ENCODE measurements at places on chromosomes 2 and 18.
A peak's percentile ranks its signal among the peaks of the same experiment; 100 is the strongest.

- no peak for DNase-seq
- no peaks in the 10 kb centered on the region for H3K27me3 ChIP-seq
- peak overlapping the region; percentile 75 for H3K27ac ChIP-seq
- H3K4me3 ChIP-seq, result no peak overlapping the region
- peaks cover 78% of the 10 kb centered on the region for H3K4me1 ChIP-seq
Observed at GRCh38 chr2:190529486-190530247, 4.9 kb downstream of the NEMP2 start.

DNA sequence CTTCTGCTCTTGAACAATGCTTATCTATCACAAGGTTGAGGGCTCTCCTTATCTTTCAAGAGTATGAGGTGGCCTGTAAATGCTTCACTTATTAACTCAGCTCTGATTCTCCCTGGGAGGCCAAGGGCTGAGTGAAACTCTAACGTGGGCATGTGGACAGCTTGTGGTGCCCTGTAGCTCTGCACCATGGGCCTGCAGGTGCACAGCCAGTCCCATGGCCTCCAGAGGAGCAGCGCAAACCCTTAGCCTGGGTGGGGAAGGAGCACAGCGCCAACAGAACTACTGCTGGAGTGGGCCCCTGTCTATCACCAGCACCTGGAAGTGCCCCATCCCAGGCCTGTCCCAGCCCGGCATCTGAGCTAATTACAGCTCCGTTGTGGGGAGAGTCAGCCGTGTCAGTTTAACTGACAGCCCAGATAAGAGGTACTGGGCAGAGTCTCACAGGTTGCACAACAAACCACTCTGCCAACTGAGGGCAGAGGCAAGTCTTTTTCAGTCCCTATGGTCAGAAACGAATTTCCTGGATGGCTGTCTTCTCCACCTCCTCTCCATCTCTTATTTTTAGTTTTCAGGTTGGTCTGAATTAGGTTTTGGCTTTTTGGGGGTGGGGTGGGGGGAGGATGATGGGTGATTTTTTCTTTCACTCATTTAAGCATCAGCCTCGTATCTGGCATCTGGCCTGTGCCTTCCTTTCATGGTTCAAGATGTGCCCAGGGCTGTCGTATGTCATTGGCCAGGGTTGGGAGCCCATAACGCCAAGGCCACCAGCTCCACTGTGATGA lies 219.5 kb downstream of the BCL2 start:
- no peak overlapping the region for H3K4me3 ChIP-seq
- H3K27ac ChIP-seq, result no peak overlapping the region
- H3K27me3 ChIP-seq, result no peaks in the 10 kb centered on the region
- H3K4me1 ChIP-seq, result peaks cover 42% of the 10 kb centered on the region
- DNase-seq, result no peak

- peak overlapping the region; percentile 75 for H3K27ac ChIP-seq
- no peaks in the 10 kb centered on the region for H3K27me3 ChIP-seq
- peaks cover 87% of the 10 kb centered on the region for H3K36me3 ChIP-seq
- H3K4me3 ChIP-seq, result no peak overlapping the region
- no peak for DNase-seq
Observed at GRCh38 chr2:106147159-106147558, 46.9 kb downstream of the UXS1 start.

DNA sequence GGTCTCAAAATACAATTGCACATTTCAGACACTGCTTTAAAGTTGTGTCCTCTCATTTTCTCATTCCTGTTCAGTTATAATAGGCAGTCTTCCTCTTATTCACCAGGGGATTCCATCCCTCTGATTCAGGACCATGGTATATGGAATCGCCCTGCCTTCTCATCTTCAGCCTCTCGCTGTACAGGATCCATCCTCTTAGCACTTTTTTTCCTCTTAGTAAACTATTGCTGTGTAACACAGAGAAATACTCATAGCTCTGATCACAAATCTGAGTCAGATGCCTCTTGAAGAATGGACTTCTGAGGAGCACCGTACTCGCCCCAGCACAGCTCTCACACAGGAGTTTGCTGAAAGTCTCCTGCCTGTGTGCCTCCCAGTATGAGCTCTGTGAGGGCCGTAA lies 11.3 kb downstream of the RMP24 start:
- no peak for DNase-seq
- no peaks in the 10 kb centered on the region for H3K27me3 ChIP-seq
- no peak overlapping the region for H3K4me3 ChIP-seq
- H3K4me1 ChIP-seq, result no peaks in the 10 kb centered on the region
- no peak overlapping the region for H3K27ac ChIP-seq

DNA sequence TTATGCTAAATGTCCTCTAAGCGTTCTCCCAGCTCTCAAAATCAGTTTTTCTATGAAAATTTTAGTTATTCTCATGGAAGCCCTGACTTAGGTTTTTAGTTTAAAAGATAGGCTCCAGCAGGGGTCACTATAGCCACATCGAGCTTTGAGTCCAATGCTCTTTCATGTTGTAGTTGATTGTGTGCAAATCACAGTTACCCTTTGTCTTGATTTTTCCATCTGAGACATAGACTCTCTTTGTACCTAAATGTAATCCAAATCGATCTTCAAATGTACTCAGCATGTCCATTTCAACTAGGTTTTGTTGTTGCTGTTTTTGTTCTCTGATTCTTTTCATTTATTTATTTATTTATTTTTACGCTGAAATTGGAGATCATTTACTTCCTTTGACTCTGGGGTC lies 26.4 kb upstream of the MSTN start:
- H3K4me1 ChIP-seq, result no peaks in the 10 kb centered on the region
- no peaks in the 10 kb centered on the region for H3K36me3 ChIP-seq
- H3K27ac ChIP-seq, result no peak overlapping the region
- H3K27me3 ChIP-seq, result no peaks in the 10 kb centered on the region
- no peak for DNase-seq

- H3K27me3 ChIP-seq, result no peaks in the 10 kb centered on the region
- DNase-seq, result no peak
- no peak overlapping the region for H3K4me3 ChIP-seq
- H3K36me3 ChIP-seq, result peaks cover 77% of the 10 kb centered on the region
- H3K4me1 ChIP-seq, result peaks cover 1% of the 10 kb centered on the region
- no peak overlapping the region for H3K27ac ChIP-seq
Observed at GRCh38 chr2:232097260-232097659, 135.7 kb downstream of the DIS3L2 start.

DNA sequence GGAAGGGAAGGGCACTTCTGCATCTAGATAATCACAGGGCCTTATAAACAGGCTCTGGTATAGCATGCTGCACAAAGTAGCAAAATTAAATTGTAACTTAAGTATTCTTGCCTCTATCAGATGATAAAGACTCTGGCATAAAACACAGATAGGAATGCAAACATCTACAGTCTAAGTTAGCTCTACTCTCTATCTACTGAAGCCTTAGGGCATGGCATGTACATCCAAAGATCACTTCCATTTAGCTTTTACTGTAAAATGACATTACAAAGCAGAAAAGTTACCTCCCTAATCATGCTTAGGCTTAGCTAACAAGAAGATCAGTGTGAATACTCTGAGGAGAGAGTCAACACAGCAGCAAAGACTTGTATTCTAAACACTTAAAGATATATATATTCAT lies 90.7 kb downstream of the NOL10 start:
- H3K27me3 ChIP-seq, result no peaks in the 10 kb centered on the region
- H3K27ac ChIP-seq, result no peak overlapping the region
- H3K36me3 ChIP-seq, result peaks cover 90% of the 10 kb centered on the region
- no peak overlapping the region for H3K4me3 ChIP-seq

DNA sequence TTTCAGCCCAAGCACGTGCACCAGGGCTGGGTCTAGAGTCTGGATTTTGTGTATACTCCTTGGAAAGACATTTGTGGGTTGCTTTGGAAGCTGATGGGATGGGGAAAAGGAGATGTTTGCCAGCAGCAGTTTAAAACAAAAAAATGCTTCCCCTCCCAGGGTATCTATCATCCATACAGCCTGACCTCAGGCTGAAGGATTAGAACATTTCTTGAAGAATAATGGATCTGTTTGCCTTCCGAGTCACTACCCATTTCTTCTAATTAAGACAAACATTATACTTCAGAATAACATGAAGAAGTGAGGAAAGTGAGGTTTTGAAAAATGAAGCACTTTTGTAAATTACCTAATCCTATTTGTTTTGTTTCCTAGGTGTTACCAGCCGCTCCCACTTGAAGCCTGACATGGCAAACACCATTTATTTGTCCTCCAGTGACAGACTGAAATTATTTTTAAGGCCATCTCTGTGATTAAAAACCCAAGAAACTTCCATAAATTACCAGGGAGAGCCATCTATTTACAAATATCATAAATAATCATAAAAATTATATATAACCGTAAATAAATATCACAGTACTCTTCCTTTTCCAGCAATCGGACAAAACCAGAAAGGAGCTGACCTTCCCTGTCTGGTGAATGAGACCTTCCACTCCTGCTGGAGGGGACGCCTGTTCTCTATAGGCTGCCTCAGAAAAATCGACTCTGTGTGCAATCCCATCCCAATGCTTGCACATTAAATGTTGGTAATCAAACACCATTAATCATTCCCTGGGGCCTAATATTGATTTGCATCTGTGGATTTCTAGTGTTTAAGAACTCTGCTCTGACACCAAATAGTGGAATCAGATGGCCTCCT lies 106.8 kb downstream of the C1D start:
- peaks cover 1% of the 10 kb centered on the region for H3K4me1 ChIP-seq
- no peak for DNase-seq
- no peak overlapping the region for H3K4me3 ChIP-seq
- no peaks in the 10 kb centered on the region for H3K36me3 ChIP-seq
- no peak overlapping the region for H3K27ac ChIP-seq

DNA sequence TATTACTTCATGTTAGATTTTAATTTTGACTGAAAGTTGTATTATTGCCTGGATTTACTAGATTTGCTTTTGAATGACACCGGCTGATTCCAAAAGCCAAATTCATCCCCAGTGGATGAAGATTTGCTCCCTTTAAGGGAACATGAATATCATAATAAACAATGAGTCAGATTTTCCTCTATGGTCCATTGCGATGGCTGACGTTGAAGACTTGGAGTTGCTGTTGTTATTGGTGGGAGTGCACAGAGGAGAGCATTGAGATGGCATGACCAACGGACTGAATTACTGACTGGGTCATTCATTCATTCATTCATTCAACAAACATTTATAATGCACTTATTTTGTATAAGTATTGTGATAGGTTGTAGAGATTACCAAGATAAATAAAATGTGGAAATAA lies 33.4 kb upstream of the LYPD1 start:
- no peak overlapping the region for H3K27ac ChIP-seq
- no peaks in the 10 kb centered on the region for H3K27me3 ChIP-seq
- H3K4me1 ChIP-seq, result no peaks in the 10 kb centered on the region

- H3K27me3 ChIP-seq, result peaks cover 13% of the 10 kb centered on the region
- no peak overlapping the region for H3K4me3 ChIP-seq
- H3K36me3 ChIP-seq, result no peaks in the 10 kb centered on the region
- no peaks in the 10 kb centered on the region for H3K4me1 ChIP-seq
Observed at GRCh38 chr2:170332676-170333402, 154.9 kb downstream of the MYO3B start.

GRCh38 chr18:59387687-59388565 lies 28.9 kb upstream of the LMAN1 start:
- H3K27ac ChIP-seq, result no peak overlapping the region
- no peaks in the 10 kb centered on the region for H3K4me1 ChIP-seq
- H3K4me3 ChIP-seq, result no peak overlapping the region
- DNase-seq, result no peak
- H3K36me3 ChIP-seq, result no peaks in the 10 kb centered on the region
- H3K27me3 ChIP-seq, result peaks cover 12% of the 10 kb centered on the region

DNA sequence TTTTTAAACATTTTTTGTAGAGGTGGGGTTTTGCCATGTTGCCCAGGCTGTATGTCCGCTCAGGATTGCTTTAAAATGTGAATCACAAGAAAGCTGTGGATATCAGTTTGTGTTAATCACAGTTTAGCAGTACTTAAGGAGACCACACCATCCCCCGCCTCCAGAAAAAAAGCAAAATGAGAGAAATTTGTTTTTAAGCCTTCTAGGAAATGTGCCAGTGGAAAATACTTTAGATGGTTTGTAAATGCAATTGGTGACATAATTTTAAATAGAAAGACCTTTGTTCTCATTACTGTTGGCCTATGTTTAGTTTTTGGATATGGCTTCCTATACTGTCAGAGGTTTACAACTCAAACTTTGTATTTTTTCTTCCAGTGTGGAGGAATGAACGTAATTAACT lies 27.0 kb downstream of the GCA start:
- H3K27me3 ChIP-seq, result peaks cover 3% of the 10 kb centered on the region
- no peak overlapping the region for H3K4me3 ChIP-seq
- H3K36me3 ChIP-seq, result no peaks in the 10 kb centered on the region

DNA sequence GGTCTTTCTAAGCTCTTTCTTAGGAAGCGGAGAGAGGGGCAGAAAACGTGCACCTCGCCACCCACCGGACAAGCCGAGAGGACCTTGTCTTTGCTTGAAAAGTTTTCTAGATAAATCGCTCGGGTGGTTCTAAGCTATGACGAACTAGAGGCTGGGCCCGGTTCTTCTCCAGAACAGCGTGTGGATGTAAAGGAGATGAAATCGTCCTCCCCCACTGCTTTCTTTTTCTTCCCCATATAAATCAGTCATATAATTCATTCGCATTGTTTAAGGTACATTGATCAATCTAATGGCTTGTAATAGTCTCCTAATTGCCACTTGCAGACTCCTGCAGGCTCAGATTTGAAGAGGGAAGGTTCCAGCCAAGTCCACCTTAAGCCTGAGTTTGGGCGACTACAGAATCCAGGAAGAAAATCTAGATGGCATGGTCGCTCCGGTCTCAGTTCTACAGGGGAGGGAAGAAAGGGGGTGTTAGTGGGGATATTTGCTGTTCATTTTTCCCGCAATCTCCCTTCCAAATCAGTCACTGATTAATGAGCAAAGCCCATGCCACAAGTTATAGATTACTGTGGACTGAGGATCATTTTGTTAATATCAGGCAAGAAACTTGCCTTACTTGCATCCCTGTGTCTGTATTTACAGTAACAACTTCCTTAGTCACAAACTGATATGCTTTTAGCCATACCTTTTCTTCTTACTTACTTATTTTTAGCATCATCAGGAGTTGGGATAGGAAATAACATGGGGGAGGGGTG lies 5.6 kb upstream of the SP9 start:
- no peak for DNase-seq
- H3K4me1 ChIP-seq, result peaks cover 50% of the 10 kb centered on the region
- H3K27ac ChIP-seq, result no peak overlapping the region
- no peaks in the 10 kb centered on the region for H3K36me3 ChIP-seq
- peak overlapping the region; percentile 20 for H3K4me3 ChIP-seq
- H3K27me3 ChIP-seq, result peaks cover 98% of the 10 kb centered on the region

DNA sequence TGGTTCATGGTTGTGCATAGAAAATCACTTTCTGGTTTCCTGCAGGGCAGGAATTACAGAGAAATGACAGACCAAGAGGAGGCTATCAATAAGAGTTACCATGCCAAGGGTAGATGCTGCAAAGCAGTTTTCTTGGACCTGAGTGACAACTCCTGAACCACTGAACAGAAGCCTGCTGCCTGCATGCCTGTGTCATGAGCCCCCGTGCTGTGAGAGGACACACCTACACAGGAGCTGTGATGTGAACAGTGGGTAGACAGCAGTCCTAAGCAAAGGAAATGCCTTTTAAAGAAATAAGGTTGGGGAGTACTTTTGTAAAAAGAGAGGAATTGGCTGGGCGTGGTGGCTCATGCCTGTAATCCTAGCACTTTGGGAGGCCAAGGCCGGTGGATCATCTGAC lies 54.2 kb upstream of the CREB1 start:
- H3K4me1 ChIP-seq, result peaks cover 34% of the 10 kb centered on the region
- H3K27ac ChIP-seq, result no peak overlapping the region
- DNase-seq, result no peak
- H3K27me3 ChIP-seq, result no peaks in the 10 kb centered on the region
